Stimulated activated CD4-positive, alpha-beta T cell treated with anti-CD3 and anti-CD28 coated beads, Interleukin-4, amount 100 ng/mL, for 24 hours (primary cell): ENCODE measurements at places on chromosomes 1 and 21.

- peak; percentile 75 for DNase-seq
Measured at GRCh38 chr1:234065794-234066447, 161.4 kb downstream of the SLC35F3 start.

DNA sequence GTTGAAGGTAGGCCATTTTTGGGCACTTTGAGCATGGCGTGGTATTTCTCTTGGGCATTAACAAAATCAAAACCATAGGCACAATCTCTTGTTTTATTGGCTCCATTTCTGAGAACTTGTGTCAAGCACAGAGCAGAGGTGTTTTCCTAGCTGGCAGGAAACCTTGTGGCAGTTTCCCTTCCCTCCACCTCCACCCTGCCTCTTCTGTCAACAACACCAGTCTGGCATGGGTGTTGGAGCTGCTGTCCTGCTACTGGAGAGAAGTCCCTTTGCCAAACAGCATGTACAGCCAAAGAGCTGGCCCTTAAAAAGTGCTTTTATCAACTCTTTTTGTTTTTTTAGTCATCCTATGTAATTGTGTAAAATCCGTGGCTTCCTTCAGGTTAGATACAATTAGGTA is 16.0 kb downstream of the ATP1A1 start:
- DNase-seq = no peak

- no peak for DNase-seq
Measured at GRCh38 chr21:43004926-43005325, 30.6 kb downstream of the PKNOX1 start.

DNA sequence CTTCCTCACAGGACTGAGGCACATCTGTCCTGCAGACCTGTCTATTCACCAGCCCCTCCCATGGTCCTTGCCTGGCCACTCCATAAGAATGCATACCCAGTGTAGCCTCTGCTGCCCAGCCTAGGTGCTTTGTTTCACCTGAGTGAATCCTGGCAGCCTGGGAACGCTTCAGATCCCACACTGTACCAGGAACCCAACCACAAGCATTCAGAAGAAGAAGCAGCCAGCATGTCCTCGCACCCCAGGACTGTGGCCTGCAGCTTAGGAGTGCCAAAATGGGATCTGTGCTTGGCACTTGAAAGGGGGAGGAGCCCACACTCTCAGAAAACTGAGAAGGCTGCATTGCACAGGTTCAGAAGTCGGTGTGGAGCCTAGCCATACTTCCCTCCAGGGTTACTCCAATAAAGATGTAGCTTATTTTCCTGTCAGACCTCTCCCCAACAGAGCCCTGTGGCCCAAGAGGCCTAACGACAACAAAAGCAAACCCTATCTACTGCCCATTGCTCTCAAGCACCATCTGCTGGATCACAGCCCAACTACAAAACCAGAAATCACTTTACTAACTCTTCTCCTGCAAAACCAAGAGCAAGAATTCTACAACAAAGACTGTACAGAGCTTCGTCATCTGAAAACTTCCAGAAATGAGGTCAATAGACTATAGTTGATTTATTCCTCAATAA is 923.1 kb upstream of the NEGR1 start:
- no peak for DNase-seq

GRCh38 chr1:205315008-205315618 is 6.4 kb downstream of the NUAK2 start:
- DNase-seq = no peak

- no peak for DNase-seq
Measured at GRCh38 chr21:42198929-42199867, 19.7 kb upstream of the ABCG1 start.

DNA sequence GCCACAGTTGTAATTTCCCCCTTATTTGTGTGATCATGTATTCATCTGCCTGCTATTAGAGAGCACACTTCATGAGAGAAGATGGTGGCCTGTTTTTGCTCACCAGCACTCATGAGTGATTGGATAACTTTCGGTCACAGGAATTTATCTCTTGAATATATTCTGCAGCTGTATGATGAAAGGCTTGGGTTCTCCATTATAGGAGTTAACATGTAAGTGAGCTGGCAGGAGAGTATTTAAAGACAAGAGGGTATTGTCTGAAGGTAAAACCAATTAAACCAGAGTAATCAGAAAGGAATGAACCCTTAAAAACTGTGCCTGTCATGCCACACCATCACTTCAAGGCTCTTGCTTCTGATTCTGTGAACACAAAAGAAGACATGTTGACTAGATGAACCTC is 574.9 kb upstream of the CAMK1G start:
- no peak for DNase-seq

- DNase-seq = no peak
Measured at GRCh38 chr1:187787736-187788135, 959.0 kb downstream of the PLA2G4A start.

DNA sequence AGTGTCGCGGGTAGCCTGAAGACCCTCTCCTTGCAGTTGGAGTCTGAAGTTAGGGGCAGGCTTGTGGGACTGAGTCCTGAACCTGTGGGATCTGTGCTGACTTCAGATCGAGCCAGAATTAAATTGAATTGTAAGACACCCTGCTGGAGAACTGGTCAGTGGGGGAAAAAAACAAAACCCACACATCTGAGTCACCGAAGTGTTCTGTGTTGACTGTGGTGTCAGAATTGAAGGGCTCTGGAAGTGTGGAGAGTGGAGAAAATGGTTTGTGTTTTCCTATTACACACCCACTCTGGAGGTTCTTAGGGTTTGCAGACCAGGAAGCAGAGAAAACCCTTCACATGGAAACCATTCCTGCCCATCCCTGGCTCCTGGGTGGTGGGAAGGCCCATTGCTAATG is 209.5 kb upstream of the GALNT2 start:
- no peak for DNase-seq

GRCh38 chr1:12450090-12450755 is 167.8 kb downstream of the DHRS3 start:
- DNase-seq = no peak

DNA sequence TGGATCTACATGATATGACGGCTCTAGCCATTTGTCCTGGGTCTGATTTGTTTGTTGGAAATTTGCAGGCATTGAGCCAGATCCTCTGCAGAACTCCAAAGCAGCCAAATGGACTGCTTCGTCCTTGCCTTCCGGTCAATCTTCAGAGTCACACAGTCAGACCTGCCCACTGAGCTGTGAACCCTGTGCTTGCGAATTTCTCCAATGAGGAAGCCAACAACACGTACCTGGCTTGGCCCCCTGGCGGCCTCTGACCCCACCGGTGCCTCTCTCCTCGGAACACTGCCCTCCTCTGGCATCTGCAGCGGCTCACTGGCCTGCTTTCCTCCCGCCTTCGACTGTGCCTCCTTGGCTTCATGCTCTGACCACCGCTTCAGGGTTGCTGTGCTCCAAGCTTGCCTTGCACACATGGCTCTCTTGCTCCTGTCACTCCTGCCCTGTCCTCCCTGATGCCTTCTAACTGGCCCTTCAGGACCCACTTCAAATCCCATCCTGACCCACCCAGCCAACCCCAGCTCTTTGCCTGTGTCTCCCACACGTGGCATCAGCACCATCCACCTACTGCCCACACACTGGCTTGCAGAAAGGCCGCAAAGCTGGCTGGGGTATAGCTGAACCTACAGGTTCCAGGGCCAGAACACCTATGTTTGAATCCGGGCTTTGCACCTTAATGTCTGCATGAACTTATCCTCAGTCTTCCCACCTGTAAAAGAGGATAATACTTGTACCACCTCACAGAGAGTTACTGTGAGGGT is 128.2 kb downstream of the KCNN3 start:
- DNase-seq = no peak

DNA sequence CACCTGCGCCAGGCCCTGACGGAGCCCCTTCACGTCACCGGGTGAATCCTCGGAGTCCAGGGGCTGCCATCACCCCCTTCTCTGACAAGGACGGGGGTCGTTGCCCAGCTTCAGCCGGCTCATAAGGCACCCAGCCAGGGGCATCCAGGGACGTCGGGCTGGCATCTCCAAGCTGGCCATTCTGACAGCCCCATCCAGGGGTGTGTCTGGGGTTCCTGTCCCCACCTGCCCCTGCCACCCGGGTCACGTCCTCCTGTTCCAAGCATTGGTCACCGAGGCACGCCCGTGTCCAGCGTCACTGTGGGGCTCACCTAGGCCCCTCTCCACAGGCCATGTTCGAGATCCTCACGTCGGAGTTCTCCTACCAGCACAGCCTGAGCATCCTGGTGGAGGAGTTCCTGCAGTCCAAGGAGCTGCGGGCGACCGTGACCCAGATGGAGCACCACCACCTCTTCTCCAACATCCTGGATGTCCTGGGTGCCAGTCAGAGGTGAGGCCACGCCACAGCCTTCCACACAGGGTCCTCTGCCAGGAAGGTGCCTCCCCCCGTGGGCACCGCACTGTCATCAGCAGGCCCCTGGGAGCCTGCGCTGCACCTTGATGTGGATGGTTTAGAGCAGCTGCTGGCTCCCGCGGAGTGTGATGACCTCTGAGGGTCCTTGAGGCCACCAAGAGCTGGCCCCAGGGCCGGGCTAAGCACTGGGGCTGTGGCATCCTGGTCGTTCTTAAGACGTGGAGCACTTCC is 14.8 kb downstream of the ARHGEF16 start:
- no peak for DNase-seq

DNA sequence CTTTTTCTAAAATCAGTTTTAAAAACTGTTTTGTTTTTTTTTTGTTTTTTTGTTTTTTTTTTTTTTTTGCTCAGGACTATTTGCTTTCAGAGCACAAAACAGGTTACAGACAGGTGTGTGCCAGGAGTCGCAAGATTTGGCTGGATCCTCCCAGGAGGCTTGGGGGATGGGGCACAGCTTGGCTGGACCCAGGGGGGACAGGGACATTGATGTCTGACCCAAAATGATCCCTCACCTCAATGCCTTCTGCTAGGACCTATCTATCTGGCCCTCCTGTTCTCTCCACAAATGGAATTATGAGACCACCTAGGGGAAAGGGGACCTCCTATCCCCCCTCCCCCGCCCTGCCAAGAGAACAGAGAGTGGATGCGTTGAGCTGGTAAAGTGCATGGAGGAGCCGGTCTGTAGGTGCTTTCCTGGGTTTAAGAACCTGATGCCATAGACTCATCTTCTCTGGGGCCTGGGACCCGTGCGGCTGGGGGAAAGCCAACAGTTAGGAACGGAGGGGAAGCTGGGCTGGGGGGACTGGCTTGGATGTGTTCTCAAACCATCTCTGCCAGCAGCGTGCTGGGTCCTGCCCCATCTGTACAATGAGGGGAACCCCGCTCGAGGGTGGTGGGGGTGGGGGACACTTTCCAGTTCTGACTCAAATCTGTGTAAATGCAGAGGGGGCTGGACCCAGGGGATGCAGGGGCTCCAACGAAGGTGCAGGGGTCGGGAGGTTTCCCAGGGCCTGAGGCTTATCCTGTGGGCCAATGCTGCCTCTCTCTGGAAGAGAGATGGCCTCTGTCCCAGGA is 28.9 kb downstream of the RUNX3 start:
- peak; percentile 3 for DNase-seq

DNA sequence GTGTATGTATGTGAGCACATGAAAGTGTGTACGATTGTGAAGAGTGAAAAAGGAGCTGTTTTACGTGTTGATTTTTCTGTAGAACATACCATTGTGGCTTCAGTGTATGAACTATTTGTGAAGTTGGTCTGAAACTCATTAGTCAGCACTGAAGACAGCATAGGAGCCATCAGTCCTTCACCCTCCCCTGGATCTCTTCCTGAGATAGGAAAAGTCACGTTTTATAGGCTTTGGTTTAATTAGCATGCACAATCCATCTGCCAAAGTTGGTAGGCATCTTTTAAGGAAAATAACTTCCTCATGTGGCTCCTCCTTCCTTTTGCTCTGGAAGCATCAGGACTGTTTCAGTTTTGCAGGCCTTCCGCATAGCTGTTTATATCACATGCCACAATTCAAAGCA is 1.4 kb upstream of the RABIF start:
- no peak for DNase-seq

- DNase-seq = no peak
Measured at GRCh38 chr1:197782722-197783360, 7.6 kb upstream of the DENND1B start.

GRCh38 chr1:203324105-203325025 is 19.0 kb downstream of the BTG2 start:
- DNase-seq = peak; percentile 57

GRCh38 chr1:242187171-242187570 is 188.3 kb upstream of the MAP1LC3C start:
- no peak for DNase-seq

GRCh38 chr1:53725238-53725689 is 13.7 kb downstream of the GLIS1 start:
- no peak for DNase-seq

- DNase-seq = no peak
Measured at GRCh38 chr1:20723537-20724363, 5.9 kb upstream of the KIF17 start.
